ENCODE measurements at places on chromosomes 12 and 14.

DNA sequence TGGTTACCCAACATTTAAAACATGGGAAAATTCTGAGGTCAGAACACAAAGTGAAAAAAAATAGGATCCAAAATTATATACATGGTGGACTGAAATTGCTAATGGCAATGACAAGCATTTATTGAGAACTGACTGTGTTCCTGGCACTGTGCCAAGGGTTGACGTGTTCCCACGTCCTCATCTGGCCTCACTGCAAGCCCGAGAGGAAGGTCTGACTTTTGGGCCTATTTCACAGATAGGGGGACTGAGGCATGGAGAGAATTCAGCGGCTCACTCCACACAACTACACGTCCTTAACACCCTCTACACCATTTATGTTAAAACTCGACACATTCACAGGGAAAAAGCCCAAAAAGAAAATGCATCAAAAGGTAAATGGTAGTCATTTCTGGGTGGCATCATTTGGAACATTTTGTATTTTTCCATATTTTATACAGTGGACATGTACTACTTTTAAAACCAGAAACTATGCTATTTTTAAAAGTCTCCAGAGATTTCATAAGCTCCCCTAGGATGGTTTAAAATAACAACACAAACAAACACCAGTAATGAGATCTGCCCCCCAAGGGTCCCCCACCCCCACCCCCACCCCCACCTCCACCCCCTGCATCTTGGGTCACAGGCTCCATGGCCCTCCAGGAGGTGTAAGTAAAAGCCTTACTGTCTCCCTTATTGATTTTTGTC lies 27.7 kb downstream of the CLMN start:
- DNase-seq = no peak

GRCh38 chr14:102196039-102196901 lies 56.6 kb downstream of the WDR20 start:
- no peak for DNase-seq

DNA sequence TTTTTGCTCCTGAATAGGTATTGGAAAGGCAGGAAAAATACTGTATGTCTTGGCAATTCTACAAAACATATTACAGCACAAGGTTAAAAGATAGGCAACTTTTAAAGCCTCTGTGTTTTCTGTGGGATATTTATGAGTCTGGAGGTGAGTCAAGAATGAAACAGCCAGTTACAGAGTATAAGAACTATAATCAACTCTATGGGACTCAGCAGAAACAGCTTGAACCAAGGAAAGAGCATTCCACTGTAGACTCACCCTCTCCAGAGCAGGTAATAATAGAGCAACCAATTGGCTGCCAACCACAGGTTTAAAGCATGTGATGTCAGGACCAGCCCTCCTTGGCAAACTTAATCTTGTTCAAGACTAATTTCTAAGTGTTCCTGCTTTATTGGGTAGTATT lies 100.5 kb upstream of the MDM1 start:
- no peak for DNase-seq

DNA sequence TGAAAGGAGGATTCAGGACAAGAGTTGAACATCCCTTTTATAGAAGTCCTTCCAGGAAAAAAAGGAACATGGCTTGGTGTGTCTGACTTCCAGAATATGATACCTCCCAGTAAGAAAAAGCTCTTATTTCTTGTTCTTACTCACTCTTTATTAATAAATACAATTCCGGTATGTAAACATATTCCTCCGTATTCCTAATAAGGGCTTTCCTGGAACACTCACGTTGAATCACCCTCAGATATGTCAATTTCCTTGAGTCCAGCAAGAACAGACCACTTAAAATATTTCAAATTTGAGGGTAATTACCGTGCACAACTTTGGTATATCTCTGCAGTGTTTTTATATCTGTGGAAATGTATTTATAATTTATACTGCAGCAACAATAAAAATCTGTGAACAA lies 385.6 kb downstream of the SYT1 start:
- no peak for DNase-seq

DNA sequence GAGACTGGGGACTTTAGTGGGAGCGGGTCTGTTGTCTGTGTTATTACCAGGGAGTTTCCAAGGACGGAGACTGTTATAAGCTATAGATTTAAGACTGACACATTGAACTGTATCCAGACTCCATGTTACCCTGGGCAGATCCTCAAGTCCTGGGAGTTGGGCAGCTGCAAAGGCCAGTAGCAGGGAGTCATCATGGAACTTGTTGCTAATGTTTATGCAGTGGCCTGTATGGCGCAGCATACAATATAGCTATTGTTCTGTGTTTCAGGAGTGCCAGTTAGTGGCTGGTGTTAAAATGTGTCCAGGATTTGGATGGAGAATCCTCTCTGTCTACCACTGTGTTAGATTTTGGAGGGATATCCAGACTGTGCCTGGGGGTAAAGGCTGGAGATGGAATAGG lies 31.7 kb downstream of the SMOC1 start:
- DNase-seq = no peak

DNA sequence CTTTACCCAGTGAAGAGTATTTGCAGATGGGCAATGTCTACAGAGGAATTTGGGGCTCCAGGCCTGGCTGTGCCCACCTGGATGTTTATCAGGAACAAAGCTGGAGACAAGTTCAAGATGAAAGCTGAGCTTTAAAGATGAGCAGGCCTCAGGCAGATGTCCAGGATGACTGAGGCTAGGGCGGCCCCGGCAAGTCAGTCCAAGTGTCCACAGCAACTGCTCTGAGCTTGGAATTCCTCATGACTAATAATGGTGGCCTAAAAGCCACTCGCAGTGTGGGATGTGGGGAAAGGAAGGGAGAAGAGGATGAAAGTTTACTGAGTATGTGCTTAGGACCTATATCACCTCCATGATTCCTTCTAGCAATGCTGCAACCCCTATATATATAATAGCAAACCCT lies 128.2 kb upstream of the NOS1 start:
- no peak for DNase-seq

DNA sequence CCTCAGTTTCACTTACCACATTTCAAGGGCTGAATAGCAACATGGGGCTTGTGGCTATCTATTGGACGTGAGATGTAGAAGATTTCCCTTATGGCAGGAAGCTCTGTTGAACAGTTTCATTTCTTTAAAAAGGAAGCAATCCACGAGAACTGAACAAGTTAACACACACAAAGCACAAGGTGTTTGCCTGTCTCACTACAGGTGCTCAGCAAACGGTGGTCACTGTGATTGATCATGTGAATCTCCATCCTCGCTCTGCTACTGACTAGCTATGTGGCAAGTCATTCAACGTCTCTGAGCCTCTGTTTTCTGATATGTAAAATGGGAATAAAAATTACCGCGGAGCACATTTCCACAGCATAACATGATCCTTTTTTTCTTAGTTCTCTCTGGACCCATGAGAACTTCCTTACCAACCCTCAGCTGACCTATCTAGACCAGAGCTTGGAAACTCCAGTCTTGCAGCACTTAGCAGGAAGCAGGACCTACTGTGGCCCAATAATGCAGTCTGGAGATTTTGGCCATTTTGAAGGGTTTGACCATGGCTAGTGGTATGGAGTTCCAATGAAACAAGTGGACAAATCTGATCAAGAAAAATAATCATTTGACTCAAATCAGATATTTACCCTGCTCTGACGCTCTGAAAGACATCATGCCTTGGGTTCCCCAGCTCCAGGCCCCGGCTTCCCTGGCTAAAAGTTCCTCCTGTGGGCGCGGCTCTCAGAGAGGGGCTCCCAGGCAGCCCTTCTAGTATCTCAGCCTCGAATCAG lies 278.8 kb downstream of the ZFP36L1 start:
- DNase-seq = no peak

- DNase-seq = no peak
These were observed 245.9 kb downstream of the ADAMTS20 start for GRCh38 chr12:43306066-43306465.

GRCh38 chr14:75168586-75169335 lies 7.7 kb downstream of the TMED10 start:
- DNase-seq = no peak

DNA sequence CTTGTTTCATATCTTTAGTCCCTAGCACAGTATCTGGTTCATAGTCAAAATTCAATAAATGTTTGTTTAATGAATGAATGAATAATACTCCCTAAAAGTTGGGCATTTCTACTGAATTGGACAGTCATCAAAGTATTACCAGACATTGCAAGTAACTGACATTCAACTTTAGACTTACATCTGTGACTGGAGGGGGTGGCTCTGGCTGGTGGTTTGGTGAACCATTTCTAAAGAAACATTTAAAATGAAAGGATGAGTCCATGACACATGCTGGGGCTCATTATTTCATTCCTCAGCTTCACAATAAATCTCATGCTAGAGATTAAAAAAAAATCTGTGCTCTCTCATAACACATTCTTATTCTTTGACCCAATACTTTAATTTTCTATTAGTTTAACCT lies 20.6 kb upstream of the CSRNP2 start:
- no peak for DNase-seq

DNA sequence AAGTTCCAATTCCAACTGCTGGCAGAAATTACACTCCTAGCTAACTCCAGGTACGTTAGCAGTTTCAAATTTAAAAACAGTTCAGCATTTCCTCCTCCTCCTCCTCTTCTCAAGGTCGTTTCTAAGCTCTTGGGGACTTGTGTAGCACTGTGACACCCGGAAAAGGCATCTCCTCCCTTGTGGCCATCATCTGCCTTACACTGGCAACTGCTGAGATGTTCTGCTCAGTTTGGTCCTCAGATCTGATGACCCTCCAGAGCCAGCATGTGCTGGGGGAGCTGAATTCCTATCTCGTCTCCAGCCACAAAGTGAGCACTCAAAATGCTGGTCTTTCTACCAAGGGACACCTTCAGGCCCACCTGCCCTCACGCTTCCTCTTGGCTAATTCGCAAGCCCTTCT lies 43.5 kb upstream of the CDKN3 start:
- DNase-seq = no peak

- no peak for DNase-seq
These were observed 1.5 kb downstream of the PTMS start for GRCh38 chr12:6767353-6768319.

DNA sequence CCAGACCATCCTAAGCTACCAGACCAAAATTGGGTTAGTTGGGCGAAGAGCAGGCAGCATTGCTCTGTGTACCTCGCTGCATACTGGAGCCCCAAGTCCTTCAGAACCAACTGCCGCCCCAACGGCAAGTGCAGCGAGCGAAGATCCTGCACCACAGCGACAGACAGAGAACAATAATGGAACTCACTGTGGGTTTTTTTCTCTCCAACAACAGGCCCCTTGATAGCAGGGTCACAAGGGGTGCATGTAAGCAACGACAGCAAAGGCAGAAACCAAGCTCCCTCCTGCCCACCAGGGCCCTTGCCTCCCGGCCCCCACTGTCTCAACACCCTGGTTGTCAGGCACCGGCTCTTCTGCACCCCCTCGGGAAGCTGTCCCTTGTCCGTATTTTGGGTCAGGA lies 39.0 kb downstream of the RNF34 start:
- DNase-seq = no peak

DNA sequence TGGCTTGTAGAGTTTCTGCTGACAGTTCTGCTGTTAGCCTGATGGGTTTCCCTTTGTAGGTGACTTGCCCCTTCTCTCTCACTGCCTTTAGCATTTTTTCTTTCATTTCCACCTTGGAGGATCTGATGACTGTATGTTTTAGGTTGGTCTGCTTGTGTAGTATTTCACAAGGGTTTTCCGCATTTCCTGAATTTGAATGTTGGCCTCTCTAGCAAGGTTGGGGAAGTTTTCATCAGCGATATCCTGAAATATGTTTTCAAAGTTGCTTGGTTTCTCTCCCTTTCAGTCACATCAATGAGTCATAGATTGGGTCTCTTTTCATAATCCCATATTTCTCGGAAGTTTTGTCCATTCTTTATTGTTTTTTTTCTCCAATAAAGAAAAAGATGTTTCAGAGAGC lies 11.4 kb downstream of the NOPCHAP1 start:
- DNase-seq = no peak

- DNase-seq = no peak
These were observed 11.2 kb upstream of the PNMA1 start for GRCh38 chr14:73725116-73726024.

DNA sequence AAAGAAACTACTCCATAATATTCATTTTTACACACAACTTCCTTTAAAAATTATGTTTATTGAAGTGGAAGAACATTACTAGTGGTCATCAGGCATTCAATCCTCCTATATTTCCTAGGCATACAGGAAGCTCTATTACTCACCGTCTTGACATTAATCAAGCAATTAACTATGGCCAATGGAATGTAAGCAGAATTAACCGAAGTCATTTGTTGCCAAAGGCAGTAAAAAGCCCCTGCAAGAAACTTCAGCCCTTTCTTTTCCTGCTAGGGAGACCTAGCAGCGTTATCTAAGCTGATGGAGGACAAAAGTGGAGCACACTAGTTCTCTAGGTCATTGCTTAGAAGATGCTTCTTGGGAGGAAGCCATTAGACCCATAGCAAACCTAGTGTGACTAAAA lies 399.6 kb downstream of the KCNH5 start:
- DNase-seq = no peak

GRCh38 chr12:64459394-64459891 lies 7.5 kb downstream of the TBK1 start:
- no peak for DNase-seq

- no peak for DNase-seq
These were observed 54.3 kb downstream of the RNFT2 start for GRCh38 chr12:116792403-116792802.

GRCh38 chr12:71469258-71469750 lies 29.7 kb downstream of the LGR5 start:
- no peak for DNase-seq

DNA sequence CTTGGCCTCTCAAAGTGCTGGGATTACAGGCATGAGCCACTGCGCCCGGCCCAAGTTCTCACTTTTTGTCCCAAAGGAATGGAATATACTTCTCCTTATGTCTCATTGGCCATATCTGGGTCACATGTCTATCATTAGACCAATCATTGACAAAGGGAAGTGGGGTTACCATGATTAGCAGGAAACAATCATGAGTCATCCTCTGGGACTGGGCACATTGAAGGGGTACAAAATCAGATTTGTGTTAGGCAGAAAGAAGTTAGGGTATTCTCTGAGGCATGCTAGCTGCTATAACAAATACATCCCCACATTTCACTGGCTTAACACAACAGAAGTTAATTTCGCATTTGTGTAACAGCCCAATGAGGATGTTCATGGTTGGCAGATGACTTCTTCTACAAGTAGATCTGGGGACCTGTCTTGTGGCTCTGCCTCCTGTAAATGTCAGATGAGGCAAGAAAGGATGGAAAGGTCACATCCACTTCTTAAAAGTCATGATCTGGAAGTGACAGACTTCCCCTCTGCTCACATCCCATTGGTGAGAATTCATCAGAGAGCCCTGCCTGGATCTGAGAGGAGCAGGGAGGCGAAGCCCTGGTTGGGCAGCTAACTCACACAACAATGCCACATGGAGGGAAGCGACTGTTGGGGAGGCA lies 3.1 kb downstream of the CCDC63 start:
- DNase-seq = no peak

GRCh38 chr14:75952489-75952888 lies 29.3 kb downstream of the TGFB3 start:
- DNase-seq = no peak

- no peak for DNase-seq
These were observed 128.2 kb downstream of the GRIP1 start for GRCh38 chr12:66550626-66551025.

All from NCI-H1092 (cell line).